GM12878 (cell line): ENCODE measurements at places on chromosomes 1 and 21.

DNA sequence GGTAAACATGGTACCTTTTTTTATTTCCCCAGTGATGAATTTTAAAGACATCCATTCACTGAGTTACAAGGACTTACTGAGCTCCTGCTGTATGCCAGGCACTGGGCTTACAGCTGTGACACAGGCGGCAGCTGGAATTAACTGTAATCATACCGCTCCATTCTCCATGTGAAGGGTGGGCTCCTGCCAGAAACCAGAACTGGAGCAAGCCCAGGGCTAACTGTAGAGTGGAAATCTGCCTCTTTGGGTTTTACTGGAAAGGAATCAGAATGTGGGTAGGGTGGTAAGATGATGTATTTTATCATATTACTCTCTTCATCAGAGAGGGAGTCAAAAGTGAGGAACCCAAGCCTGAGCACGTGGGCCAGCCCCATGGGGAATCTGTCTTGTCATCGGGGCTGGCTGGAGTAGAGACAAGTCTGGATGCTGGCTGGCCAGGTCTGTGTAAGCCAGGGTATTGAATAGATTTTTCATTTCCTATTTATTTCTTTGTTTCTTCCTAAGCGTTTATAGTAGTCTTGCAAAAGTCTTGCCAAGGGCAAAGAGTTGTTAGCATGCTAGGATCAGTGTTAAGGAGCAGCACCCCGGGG lies 21.5 kb downstream of the FGGY start:
- no peaks in the 10 kb centered on the region for H3K36me3 ChIP-seq
- no peak for DNase-seq
- H3K4me3 ChIP-seq: no peak overlapping the region
- peaks cover 5% of the 10 kb centered on the region; the same call in 1 of the 2 replicates for H3K4me1 ChIP-seq

DNA sequence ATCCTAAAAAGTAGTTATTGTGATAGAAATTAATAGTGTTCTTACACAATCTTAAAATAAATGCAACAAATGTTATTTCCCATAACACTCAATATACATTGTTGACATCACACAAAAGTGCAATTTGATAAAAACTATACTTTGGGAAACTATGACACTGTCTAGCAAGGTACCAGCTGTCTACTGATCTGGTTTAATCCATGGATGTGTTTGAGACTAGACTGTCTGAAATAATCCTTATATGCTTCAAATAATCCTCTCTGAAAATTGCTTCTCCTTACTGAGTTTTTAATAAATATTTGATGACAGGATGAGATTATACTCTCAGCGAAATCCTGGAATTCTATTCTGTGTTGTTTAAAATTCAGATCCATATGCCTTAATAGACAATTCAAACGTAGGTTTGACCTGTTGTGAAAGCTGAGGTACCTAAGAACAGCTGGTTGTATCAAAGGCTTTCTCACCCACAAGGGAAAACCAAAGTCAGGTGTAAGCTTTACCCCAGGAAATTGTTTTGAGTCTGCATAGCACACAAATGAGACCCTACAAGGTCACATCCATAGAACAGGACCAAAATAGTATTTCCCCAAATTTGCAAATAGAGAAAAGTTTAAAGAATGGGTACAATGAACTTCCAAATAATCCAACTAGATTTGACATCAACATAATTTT lies 8.8 kb upstream of the GFI1 start:
- H3K36me3 ChIP-seq: no peaks in the 10 kb centered on the region
- no peak for DNase-seq
- no peak overlapping the region for H3K27ac ChIP-seq
- H3K4me1 ChIP-seq: no peaks in the 10 kb centered on the region

DNA sequence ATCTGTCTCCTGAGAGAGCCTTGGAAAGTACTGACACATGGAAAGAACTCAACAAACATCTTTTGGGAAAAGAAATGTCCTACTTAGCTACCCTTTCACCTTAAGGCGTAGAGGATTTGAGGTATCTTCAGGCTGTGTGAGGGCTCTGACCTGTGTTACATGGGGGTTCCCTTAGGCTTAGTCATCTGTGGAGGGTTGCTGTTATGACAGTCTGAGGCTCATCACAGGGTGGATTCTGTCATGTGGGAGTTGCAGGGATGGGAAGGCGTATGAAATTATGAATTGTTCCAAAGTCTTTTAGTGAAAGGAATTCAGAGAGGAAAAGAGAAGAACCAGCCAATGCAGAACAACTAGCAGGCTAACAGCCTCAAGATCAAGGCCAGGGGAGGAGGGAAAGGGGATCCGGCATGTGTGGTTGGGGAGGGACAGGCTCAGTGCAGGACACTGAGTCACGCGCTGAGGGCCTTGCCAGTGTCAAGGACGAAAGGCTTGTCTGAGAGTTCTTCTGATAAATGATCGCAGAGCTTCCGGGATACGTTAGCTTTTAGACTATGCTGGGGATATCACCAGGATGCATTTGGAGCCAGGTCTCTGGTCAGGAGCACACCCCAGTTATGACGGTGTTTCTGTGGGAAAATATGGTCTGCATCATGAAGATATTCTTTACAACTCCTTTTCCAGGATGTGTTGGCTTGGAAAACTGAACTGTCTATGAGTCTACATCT lies 24.6 kb upstream of the PLA2G2C start:
- H3K27ac ChIP-seq: no peak overlapping the region
- no peak overlapping the region for H3K4me3 ChIP-seq
- H3K4me1 ChIP-seq: no peaks in the 10 kb centered on the region; the same call in 1 of the 2 replicates
- H3K36me3 ChIP-seq: no peaks in the 10 kb centered on the region
- H3K27me3 ChIP-seq: peaks cover 10% of the 10 kb centered on the region

GRCh38 chr1:28905921-28906666 lies 8.3 kb upstream of the EPB41 start:
- H3K27ac ChIP-seq: no peak overlapping the region
- H3K4me1 ChIP-seq: no peaks in the 10 kb centered on the region
- DNase-seq: no peak
- no peak overlapping the region for H3K4me3 ChIP-seq
- no peaks in the 10 kb centered on the region for H3K36me3 ChIP-seq
- H3K27me3 ChIP-seq: no peaks in the 10 kb centered on the region

DNA sequence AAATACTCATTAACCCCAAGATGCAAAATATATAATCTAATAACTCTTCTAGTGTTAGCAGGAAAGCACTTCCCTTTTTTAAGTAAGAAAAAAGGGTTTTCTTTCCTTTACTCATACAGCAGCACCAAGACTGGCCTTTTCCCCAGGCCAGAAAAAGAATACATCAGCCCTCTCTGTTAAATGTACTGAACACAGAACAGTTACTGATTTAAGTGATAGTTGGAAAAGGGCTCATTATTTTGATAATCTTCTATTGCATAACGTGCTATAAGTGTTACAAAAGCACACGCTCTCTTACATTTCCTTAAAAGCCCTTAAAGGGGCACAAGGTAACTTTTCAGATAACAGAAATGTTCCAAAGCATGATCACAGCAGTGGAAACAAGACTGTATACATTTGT lies 142.9 kb downstream of the TIAM1 start:
- no peak overlapping the region for H3K4me3 ChIP-seq
- no peak overlapping the region for H3K27ac ChIP-seq
- H3K4me1 ChIP-seq: no peaks in the 10 kb centered on the region

- H3K36me3 ChIP-seq: peaks cover 2% of the 10 kb centered on the region
- H3K27me3 ChIP-seq: no peaks in the 10 kb centered on the region
- H3K4me1 ChIP-seq: peaks cover 25% of the 10 kb centered on the region
- no peak for DNase-seq
Measured at GRCh38 chr1:2555634-2556276, 416 bp upstream of the TNFRSF14 start.

GRCh38 chr1:205260948-205261732 lies 33.4 kb downstream of the TMCC2 start:
- no peaks in the 10 kb centered on the region for H3K4me1 ChIP-seq
- H3K4me3 ChIP-seq: no peak overlapping the region
- no peak for DNase-seq
- no peaks in the 10 kb centered on the region for H3K27me3 ChIP-seq

- H3K4me3 ChIP-seq: no peak overlapping the region
- H3K36me3 ChIP-seq: no peaks in the 10 kb centered on the region
- no peaks in the 10 kb centered on the region for H3K27me3 ChIP-seq
- DNase-seq: no peak
- no peaks in the 10 kb centered on the region for H3K4me1 ChIP-seq
Measured at GRCh38 chr1:110515041-110515440, 3.9 kb downstream of the KCNA10 start.

DNA sequence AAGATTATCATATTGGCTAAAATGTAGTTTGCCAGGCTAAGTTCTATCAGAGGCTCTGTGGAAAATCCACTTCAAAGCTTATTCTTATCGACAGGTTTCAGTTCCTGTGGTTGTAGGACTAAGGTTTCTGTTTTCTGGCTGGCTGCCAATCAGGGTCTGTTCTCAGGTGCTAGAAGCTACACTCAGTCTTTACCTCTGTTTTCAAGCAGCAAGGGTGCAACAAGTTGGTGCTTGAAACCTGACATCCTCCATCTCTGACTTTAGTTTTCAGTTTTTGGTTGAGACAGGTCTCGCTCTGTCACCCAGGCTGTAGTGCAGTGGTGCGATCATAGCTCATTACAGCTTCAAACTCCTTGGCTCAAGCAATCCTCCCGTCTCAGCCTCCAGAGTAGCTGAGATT lies 15.3 kb upstream of the TMCO2 start:
- DNase-seq: peak; percentile 94
- no peak overlapping the region for H3K4me3 ChIP-seq
- peak overlapping the region; percentile 36 for H3K27ac ChIP-seq
- H3K36me3 ChIP-seq: peaks cover 50% of the 10 kb centered on the region
- no peaks in the 10 kb centered on the region for H3K27me3 ChIP-seq
- H3K4me1 ChIP-seq: peaks cover 32% of the 10 kb centered on the region

GRCh38 chr1:205735218-205735617 lies 14.8 kb downstream of the NUCKS1 start:
- no peaks in the 10 kb centered on the region for H3K27me3 ChIP-seq
- no peaks in the 10 kb centered on the region; the same call in 1 of the 2 replicates for H3K36me3 ChIP-seq
- DNase-seq: no peak

GRCh38 chr1:154335025-154335714 lies 9.8 kb downstream of the ATP8B2 start:
- no peaks in the 10 kb centered on the region for H3K4me1 ChIP-seq
- H3K27ac ChIP-seq: no peak overlapping the region
- no peak overlapping the region for H3K4me3 ChIP-seq
- H3K36me3 ChIP-seq: peaks cover 12% of the 10 kb centered on the region
- no peak for DNase-seq

DNA sequence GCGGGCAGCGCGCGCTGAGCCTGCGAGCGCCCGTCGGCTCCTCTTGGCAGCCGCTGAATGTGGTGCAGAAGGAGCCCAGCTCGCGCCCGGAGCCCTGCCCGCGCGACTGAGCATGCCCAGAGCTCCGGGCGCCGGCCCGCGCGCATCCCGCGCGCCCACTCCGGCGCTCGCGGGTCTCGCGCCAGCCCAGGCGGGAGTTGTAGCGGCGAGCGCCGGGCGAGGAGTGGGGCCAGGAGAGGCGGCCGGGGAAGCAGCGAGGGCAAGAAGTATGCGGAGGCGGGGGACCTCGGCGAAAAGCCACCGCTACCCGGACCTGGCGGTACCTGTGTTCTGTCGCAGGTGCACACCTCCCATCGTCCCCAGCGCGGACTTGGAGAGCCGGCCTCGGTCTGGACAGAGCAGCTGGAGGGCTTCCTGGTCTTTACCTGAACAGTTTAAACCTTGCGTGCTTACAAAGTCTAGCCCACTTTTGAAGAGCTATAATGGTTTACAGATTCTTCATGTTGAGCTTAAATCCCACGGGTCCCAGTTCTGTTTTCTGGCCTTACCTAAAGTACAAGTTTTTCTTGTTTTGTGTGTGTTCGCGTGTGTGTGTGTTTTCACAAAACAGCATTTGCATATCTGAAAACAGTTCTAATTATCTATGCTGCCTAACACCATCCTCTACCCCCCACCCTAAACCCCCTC lies at the start of gene DDAH1:
TSS of gene DDAH1 (minus strand) at position 61 of the 687 bp plus-strand sequence. CDS start 114 bp downstream, outside the sequence.
- no peaks in the 10 kb centered on the region for H3K36me3 ChIP-seq
- H3K4me1 ChIP-seq: no peaks in the 10 kb centered on the region
- no peak within 1 kb of the TSS for H3K27ac ChIP-seq
- DNase-seq: no peak
- peaks cover 15% of the 10 kb centered on the region for H3K27me3 ChIP-seq
- H3K4me3 ChIP-seq: peak within 1 kb of the TSS; percentile 21

GRCh38 chr1:154479764-154480421 lies 22.1 kb upstream of the TDRD10 start:
- H3K36me3 ChIP-seq: no peaks in the 10 kb centered on the region
- H3K27ac ChIP-seq: no peak overlapping the region
- H3K27me3 ChIP-seq: peaks cover 3% of the 10 kb centered on the region; the same call in 1 of the 2 replicates
- H3K4me3 ChIP-seq: no peak overlapping the region
- peak; percentile 45 for DNase-seq
- peaks cover 3% of the 10 kb centered on the region; the same call in 1 of the 2 replicates for H3K4me1 ChIP-seq
